Heart right ventricle (tissue), 16 donors: ENCODE measurements at places on chromosomes 6 and 20. TPM values are rescaled to one million over a fixed set of nuclear protein-coding genes. Genes with fewer than 3 reads are reported as not detected.

Gene F13A1
- 188 TPM for total RNA-seq

Gene NHSL1
- 36.6 TPM for total RNA-seq

Gene CENPQ
- total RNA-seq: 4.1 TPM

Gene RHAG
- total RNA-seq: 0.12 TPM

GRCh38 chr6:14983599-14984518 lies 262.0 kb upstream of the JARID2 start:
- H3K36me3 ChIP-seq: no peaks in the 10 kb centered on the region
- no peak overlapping the region for H3K27ac ChIP-seq
- DNase-seq: no peak

DNA sequence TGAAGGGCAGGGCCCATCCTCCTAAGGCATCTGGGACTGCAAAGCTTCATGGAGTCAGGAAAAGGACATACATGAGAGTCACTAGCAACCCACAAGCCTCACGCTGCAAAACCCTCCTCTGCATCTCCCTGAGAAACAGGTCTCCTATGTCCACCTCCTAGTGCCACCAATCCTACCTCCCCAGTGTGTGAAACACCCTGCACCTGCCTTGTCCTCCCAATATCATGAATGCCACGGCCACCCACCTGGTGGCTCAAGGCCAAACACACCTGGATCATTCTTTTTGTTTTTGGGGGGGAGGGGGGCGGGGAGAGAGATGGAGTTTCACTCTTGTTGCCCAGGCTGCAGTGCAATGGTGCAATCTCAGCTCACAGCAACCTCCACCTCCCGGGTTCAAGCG lies 90.5 kb downstream of the ZMYND8 start:
- H3K36me3 ChIP-seq: no peaks in the 10 kb centered on the region
- H3K27me3 ChIP-seq: no peaks in the 10 kb centered on the region
- H3K4me3 ChIP-seq: no peak overlapping the region
- no peak overlapping the region for H3K27ac ChIP-seq

- H3K27me3 ChIP-seq: no peaks in the 10 kb centered on the region
- DNase-seq: peak; percentile 36
- peaks cover 50% of the 10 kb centered on the region for H3K4me1 ChIP-seq
- H3K36me3 ChIP-seq: no peaks in the 10 kb centered on the region
- no peak overlapping the region for H3K4me3 ChIP-seq
- H3K27ac ChIP-seq: no peak overlapping the region
Measured at GRCh38 chr6:328136-328670, 35.9 kb downstream of the DUSP22 start.

DNA sequence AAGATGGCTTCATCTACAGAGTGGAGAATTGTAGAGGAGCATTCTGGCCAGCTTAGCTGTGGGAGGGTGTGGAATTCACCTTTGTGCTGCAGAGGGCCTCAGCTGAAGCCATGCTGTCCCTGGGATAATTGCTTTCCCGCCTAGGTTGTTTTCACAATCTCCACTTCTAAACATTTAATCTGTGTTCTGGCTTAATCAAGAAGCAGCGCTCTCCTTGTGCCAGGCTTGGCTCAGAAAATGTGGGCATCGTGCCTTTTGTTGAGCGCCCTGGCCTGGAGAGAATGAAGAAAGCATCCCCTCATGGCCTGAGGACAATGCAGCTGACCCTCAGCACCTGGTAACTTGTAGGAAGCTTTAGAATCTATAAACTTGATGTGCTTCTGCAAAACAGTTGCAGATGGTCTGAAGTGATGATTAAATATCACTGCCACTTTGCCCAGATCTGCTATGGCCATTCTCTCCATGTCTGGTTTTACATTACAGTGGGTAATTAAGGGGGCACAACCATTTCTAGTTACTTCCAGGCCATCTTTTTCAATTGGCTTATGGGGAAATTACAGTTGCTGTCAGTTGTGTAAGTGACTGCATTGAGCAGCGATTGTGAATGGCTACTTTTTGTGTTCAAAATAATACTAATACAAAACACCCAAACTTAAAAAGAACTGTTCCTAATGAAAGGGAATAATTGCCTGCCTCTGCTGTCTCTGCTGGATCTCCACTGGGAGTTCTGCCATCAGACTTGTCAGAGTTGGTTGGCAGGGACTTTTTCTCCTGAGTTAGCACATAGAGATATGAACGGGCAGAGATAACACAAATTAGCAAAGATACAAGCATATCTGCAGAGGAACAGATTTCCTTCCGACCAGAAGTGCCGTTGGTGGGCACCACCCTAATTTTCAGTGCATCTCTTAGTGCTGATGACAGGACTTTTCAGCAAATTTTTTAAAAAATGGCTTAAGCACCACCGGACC lies 18.4 kb downstream of the CTNNBL1 start:
- DNase-seq: peak; percentile 32
- no peak overlapping the region for H3K4me3 ChIP-seq
- no peaks in the 10 kb centered on the region for H3K36me3 ChIP-seq
- H3K27ac ChIP-seq: peak overlapping the region; percentile 65
- no peaks in the 10 kb centered on the region for H3K27me3 ChIP-seq

DNA sequence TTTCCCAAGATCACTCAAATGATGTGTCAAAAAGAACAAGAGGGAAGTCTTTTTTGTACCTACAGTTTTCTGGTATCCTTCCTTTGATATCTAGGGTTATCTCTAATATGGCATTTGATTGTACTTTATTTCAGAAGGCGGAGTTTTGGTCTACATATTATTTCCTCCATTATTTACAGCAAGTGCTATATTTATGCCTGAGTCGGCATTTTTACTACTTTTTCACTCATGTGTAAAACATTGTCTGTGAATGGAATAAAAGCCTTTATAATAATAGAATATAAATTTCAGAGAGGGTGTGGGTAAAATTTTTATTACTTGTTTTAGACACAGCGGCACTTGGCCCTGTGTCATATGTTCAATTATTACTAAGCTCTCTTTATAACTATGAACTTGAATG lies 398.4 kb downstream of the BCKDHB start:
- no peaks in the 10 kb centered on the region for H3K4me1 ChIP-seq
- DNase-seq: no peak
- no peak overlapping the region for H3K4me3 ChIP-seq
- no peaks in the 10 kb centered on the region for H3K27me3 ChIP-seq

DNA sequence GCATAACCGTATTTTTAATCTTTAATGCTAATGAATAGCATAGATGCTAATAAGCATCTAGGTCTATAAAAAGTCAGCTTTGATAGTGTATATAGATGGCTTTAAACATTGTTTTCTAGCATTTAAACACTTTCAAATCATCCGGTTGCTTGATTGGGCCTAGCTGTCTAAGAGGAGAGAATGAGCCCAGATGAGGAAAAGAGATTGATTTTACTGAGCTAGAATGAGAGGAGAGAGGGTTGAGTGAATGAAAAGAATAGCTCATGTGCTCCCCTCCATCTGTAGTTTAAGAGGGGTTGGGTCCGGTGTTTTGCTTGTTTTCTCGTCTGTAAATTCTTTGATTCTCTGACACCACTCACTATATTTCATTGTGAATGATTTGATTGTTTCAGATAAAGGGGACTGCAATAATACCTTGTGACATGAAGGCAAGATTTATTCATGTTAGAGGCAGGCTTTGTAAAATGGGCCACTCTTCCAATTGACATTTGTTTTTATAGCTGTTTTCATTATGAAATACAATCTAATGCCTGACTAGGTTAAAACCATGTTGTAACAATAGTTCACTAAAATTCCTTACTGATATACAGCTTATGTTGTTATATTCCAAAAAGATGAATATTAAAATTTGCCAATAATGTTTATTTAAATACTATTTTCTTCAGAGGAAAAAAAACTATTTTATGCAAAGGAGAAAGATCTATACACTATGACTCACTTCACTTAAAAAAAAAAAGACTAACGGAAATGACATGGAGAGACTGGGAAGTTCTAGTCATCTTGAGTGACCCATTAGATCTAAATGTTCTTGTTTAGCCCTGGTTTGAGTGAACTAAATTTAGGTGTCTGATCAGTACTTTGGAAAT lies 3.2 kb downstream of the PTPN1 start:
- peak overlapping the region; percentile 47 for H3K27ac ChIP-seq

- H3K4me3 ChIP-seq: no peak overlapping the region
- DNase-seq: no peak
- H3K36me3 ChIP-seq: no peaks in the 10 kb centered on the region
- no peaks in the 10 kb centered on the region for H3K27me3 ChIP-seq
- H3K27ac ChIP-seq: no peak overlapping the region
Measured at GRCh38 chr20:24870881-24871280, 78.2 kb upstream of the CST7 start.

DNA sequence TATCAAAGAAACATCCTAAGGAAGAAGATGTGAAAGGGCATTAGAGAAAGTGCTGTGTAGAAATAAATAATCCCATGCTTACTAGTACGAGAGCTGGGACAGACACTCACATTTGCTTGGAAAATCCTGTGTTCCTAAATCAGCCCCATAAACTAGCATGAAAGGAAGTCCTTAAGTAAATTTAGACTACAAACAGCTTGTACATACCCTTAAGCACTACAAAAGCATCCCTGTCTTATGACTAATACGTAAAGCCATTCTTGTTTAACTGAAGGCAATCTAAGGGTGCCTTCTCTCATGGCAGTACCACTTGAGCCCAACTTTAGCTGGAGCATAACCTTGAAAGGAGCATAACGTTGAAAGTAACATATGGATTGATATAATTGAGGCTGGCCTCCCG lies 15.4 kb upstream of the FOXQ1 start:
- H3K4me3 ChIP-seq: no peak overlapping the region
- H3K27ac ChIP-seq: no peak overlapping the region
- H3K27me3 ChIP-seq: peaks cover 50% of the 10 kb centered on the region
- no peaks in the 10 kb centered on the region for H3K4me1 ChIP-seq
- H3K36me3 ChIP-seq: no peaks in the 10 kb centered on the region

DNA sequence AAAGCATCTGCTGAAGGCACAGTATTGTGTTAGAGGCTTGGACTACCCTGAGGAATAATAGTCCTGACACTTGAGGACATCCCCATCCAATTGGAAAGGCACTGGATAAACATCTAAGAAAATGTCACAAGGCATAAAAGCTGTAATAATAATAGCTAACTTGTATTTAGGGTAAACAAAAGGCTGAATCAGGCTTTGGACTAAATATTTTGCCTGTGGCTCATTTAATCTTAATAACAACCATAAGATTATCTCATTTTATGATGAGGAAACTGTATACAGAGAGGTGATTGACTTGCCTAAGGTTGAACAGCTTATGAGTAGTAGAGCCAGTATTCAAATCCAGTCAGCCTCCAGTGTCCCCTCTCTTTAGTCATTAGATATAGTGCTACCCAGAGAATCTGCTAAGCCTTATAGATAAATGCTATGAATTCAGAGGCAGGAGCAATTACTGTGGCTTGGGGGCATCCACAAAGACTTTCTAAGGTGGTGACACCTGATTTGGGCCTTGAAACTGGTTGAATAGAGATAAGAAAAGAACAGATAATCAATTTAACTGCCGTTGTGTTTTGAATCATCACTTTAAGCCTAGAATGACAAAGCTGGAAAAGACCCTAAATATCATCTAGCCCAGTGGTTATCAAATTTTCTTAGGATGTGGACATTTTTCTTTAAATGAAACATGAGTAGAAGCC lies 7.5 kb upstream of the ZSWIM1 start:
- H3K27me3 ChIP-seq: no peaks in the 10 kb centered on the region
- DNase-seq: no peak
- H3K27ac ChIP-seq: no peak overlapping the region

DNA sequence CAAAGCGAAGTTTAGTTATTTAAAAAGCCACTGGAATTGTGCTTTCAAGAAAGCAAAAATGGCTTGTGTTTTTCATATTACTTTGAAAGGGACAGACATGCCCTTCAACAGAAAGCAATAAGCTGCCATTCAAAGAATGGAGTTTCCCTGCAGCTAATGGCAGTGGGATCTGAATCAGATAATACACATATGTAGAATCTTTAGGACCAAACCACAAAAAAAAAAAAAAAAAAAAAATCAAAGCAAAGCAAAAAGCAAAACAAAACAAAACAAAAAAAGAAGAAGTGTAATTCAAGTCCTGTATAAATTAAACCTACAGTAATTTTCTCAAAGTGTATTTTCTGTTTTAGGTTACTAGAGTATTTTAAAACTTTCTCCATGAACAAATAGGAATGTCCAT lies 63.6 kb upstream of the ZNF217 start:
- no peaks in the 10 kb centered on the region for H3K36me3 ChIP-seq
- peaks cover 2% of the 10 kb centered on the region for H3K4me1 ChIP-seq
- H3K27me3 ChIP-seq: no peaks in the 10 kb centered on the region
- no peak overlapping the region for H3K4me3 ChIP-seq

DNA sequence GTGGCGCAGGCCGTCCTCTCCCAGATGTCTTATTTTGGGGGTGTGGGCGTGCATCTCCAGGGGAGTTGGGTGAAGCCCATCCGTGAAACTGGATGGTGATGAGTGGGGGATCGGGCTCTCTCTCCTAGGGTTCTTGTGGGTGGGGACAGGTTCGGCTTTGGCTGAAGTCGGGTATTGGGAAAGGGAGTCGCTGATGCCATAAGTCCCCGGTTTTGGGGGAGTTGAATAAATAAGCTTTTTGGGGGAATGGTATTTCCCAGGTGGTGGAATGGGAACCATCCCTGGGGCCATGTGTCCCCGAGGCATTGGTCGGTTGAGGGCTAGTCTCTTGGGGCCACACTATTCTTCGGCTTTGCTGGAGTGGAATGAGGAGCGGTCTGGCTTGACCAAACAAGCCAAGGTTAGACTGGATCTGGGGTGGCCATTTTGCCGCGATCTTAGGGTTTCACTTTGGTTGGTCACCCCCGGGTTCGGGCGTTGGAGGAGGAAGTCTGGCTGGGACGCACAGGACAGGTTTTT lies 481 bp downstream of the ZNF133 start:
- no peak for DNase-seq
- peaks cover 17% of the 10 kb centered on the region for H3K4me1 ChIP-seq
- H3K27me3 ChIP-seq: peaks cover 4% of the 10 kb centered on the region
- peaks cover 9% of the 10 kb centered on the region for H3K36me3 ChIP-seq
- H3K27ac ChIP-seq: peak overlapping the region; percentile 96

- no peaks in the 10 kb centered on the region for H3K4me1 ChIP-seq
- no peak overlapping the region for H3K27ac ChIP-seq
- no peak overlapping the region for H3K4me3 ChIP-seq
Measured at GRCh38 chr6:7707787-7708186, 18.1 kb upstream of the BMP6 start.

- no peaks in the 10 kb centered on the region for H3K36me3 ChIP-seq
- H3K4me3 ChIP-seq: no peak overlapping the region
Measured at GRCh38 chr20:61230166-61230565, 21.9 kb upstream of the CDH4 start.

GRCh38 chr6:34718976-34719375 lies 22.4 kb upstream of the ILRUN start:
- no peak for DNase-seq
- no peaks in the 10 kb centered on the region for H3K36me3 ChIP-seq
- H3K4me1 ChIP-seq: peaks cover 4% of the 10 kb centered on the region
- no peaks in the 10 kb centered on the region for H3K27me3 ChIP-seq
- H3K4me3 ChIP-seq: no peak overlapping the region

- no peaks in the 10 kb centered on the region for H3K4me1 ChIP-seq
- DNase-seq: no peak
- H3K36me3 ChIP-seq: peaks cover 32% of the 10 kb centered on the region
- no peaks in the 10 kb centered on the region for H3K27me3 ChIP-seq
- no peak overlapping the region for H3K4me3 ChIP-seq
Measured at GRCh38 chr20:49647550-49647949, 66.1 kb downstream of the B4GALT5 start.

GRCh38 chr6:80543598-80544222 lies 437.2 kb downstream of the BCKDHB start:
- H3K36me3 ChIP-seq: no peaks in the 10 kb centered on the region
- H3K27ac ChIP-seq: no peak overlapping the region
- no peaks in the 10 kb centered on the region for H3K27me3 ChIP-seq
- no peaks in the 10 kb centered on the region for H3K4me1 ChIP-seq
- DNase-seq: no peak
- no peak overlapping the region for H3K4me3 ChIP-seq

- H3K27me3 ChIP-seq: no peaks in the 10 kb centered on the region
- DNase-seq: peak; percentile 72
- H3K4me1 ChIP-seq: peaks cover 11% of the 10 kb centered on the region
- H3K36me3 ChIP-seq: no peaks in the 10 kb centered on the region
Measured at GRCh38 chr20:50625986-50626677, 65.2 kb downstream of the RIPOR3 start.
